Uterus (tissue), 4 donors: ENCODE measurements at places on chromosomes 1 and 21.

DNA sequence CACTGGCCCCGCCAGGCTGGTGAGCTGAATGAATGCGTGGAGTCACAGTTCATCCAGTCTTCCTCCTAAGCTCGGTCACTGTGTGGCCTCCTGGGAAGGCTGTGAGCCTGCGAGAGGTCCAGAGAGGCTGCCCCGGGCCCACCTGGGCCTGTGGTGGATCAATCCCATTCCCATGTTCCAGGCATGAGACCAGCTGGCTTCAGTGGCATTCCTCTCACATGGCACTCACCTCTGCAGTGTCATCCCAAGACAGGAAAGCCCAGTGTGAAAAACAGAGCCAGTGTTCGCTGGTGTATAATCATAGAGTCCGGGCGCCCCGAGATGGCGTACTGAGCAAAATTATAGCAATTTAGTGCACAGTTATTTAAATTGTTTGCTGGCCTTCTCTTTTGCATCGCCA lies 37.6 kb upstream of the EPHA8 start:
- no peak for DNase-seq

GRCh38 chr21:25080141-25080540 lies 527.1 kb downstream of the MRPL39 start:
- no peak for DNase-seq

DNA sequence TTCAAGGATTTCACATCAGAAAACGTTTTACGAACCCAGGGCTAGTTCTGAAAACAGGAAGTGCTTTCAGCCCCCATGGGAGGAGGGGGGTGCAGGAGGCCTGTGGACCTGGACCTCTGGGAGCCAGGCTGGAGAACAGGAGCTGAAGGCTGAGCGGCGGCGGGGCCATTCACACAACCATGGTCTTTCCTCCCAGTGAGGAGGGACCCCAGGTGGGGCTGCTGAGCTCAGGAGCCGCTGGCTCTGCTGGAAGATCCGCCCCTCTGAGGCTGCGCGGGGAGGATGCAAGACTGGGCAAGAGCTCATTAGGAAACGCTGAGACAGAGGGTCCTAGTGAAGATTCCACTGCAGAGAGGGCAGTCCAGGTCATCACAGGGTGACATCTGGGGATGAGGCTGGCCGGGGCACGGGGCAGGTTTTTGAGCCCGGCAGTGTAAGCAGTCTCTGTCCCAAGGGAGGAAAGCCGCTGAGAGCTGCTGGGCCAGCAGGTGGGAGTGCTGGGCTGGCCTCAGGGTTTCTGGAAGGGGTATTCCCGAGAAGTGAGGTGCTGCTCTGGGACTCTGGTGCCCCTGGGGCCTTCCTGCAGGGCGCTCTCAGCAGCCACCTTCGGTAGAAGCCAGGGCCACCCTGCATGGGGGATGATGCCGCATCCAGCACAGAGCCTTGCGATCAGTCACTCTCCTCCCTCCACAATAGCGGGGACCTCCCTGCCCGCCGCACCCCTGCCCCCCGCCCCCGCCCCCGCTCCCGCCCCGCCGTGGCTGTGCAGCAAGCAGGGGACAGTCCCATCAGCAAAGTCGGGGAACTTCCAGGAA lies 7.5 kb downstream of the MX2 start:
- DNase-seq: no peak

DNA sequence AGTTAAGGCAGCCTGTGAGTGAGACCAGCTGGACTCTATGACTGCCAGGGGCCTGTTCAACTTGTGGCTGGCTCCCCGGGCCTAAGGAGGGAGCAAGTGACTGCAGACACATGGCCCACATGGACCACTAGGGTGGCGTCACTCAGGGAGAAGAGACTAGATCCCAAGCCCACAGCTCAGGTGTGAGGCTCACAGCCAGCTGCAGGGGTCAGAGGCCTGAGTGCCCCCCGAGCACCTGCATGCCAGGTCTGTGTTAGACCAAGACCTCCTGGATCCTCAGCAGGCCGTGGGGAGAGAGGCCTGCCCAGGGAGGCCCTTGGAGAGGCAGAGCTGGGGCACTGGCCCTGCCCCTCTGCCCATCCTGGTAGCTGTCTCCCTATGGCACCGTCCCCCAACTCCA lies 142.4 kb upstream of the RUNX3 start:
- no peak for DNase-seq

DNA sequence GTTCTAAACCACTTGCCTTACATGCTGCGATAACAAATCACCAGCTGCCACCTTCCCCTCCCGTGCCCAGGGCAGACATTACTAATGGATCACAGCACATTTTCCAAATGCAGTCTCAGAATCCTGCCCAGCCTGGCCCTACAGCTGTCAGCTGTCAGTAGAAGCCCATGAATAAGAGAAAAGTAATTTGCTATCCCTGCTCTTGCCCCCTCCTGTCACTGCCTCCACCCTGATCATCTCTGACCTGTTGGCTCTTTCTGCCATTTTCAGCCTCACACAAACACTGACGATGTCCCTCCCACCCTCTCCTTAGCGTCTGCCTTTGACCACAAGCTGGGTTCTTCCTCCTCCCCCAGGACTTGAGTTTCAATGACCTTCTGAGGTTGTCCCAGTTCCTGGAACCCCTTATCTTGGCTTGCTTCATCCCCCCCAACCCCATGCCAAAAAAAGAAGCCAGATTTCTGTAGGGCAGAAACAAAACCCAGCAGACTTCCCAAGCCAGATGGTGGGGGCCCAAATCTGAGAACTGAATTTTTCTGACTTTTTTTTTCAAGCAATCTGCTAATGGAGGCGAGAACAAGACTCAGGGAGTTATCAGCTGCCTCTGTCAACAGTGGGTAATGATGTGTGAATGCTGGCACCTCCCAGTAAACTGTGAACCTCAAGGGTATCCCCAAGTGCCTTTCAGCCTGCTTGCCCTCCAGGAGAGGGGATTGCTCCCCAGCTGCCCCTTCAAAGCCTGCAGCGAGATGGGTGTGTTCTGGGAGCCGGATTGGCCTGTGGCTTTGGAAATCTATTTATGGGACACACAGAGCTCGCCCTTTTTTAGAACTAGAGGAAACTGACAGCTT lies 216.5 kb upstream of the VAMP3 start:
- no peak for DNase-seq

DNA sequence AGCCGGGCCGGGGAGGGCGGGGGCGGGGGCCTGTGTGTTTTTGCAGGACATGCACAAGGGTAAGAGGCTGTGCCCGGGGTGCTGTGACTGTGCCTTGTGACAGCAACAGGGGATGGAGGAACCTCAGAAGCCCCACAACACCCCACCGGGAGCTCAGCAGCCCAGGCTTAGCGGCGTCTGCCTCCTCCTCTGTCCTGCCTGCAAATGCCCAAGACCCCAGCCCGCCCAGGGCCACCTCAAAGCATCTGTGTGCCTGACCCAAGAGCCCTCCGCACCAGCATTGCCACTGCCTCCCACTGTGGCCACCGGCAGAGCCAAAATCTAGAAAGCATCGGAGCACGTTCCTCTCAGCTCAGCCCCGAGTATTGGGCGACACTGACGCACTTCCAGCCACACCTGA lies 2.7 kb upstream of the ACTRT2 start:
- no peak for DNase-seq

GRCh38 chr1:114025609-114026401 lies 46.5 kb downstream of the OLFML3 start:
- DNase-seq: no peak

DNA sequence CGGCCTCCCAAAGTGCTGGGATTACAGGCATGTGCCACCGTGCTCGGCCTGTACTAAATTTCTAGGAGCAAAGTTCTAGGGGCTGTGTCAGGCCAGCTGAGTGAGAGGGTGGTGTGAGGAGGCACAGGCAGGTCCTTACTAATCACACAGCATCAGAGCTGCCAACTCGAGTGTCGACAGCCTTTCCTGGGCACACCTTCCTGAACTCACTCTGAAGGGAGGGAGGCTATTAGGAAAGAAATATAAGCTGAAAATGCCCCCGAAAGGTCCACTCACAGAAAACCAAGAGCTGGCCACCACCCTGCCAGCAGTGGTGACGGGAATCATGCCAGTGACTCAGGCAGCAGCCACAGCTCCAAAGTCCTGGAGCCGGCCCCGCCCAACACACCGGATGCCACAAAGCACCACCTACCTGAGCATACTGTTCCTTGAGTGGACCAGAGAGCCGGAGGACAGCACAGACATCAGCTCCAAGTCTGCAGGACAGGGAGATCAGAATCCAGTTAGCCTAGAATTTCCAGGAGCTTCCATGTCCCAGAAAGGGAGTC lies 4.5 kb downstream of the PMVK start:
- no peak for DNase-seq

DNA sequence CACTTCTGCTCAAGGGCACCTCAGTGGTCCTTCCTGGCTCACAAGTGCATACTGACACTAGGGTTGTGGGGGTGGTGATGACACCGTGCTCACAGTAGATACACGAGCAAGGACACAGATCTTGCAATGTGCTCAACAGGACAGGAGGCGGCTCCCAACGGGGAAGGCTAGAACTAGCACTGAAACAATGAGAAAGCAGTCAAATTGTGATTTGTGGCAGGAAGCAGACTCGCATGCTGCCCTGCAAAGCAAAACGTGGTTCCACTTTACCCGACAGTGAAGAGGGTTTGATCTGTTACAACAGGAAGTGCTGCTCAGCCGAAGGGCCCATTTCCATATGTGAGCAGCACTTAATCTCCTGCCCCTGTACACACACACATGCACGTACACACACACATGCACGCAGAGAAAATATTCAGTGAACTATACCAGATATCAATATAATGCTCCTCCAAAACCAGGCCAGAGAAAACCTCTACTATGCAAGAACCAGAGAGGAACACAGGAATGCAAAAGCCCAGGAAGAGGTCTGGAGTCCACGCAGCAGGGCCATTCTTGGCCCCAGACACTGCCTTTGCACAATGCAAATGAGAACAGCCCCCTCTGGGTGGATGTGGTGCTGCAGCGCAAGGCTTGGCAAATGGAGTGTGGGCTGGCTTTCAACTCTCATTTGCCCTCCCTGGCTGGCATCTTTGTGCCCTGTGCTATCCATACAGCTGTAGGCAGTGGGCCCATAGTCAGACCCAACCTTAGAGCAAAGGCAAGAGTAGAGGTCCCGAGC lies 47.1 kb downstream of the KANK4 start:
- DNase-seq: no peak

DNA sequence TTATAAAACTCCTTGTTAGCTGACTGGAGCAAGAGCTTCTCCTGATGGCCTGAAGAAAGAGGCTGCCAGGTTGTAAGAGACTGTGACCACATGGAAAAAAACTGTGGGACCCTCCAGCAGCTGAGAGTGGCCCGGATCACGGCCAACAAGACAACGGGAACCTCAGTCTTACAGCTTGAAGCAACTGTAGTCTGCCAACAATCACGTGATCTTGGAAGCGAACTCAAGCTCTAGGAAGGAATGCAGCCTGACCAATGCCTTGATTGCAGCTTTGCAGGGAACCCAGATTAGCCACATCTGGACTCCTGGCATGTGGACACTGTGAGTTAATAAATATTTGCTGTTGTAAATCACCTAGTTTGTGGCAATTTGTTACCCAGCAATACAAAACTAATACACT lies 442.6 kb upstream of the PRMT6 start:
- DNase-seq: no peak

DNA sequence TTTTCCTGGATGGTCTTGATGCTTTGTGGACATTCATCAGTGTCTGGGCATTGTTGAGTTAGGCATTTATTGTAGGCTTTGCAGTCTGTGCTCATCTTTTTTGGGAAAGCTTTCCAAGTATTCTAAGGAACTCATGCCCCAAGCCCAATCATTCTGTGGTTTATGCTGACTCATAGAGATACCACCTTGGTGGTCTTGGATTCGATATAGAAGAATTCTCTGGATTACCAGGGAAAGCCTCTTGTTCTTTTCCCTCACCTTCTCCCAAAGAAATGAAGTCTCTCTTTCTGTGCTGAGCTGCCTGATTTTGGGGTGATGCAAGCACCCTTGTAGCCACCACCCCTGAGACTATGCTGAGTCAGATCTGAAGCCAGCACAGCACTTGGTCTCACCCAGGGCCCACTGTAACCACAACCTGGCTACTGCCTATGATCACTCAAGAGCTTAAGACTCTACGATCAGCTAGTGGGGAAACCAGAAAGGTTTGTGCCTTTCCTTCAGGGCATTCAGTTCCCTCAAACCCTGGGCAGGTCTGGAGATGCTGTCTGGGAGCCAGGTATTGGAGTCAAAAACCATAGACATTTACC lies 422.6 kb downstream of the NUF2 start:
- no peak for DNase-seq

GRCh38 chr1:162704673-162705424 lies 72.6 kb downstream of the DDR2 start:
- DNase-seq: no peak

DNA sequence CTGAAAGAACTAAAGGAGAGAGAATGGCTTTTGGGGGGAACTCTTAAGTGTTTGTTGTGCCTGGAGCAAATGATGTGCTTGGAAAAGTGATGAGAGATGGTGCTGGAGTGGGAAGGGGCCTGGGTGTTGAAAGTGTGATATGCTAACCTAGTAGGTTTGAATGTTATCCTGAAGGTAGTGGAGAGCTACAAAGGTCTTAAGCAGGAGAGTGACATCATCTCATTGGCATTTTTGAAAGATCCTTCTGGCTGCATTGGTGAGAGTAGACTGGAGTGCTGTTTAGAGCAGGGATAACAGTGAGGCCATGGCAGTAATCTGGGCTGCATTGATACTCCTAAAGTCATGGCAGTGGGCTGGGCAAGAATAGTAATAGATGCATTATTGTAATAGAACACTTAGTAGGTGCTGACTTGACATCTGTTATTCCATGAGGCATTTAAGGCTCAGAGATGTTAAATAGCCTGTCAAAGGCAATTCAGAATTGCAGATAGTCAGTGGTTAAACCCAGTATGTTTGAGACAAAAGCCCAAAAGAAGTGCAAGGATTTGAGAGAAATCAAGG lies 44.5 kb downstream of the MDM4 start:
- DNase-seq: no peak

DNA sequence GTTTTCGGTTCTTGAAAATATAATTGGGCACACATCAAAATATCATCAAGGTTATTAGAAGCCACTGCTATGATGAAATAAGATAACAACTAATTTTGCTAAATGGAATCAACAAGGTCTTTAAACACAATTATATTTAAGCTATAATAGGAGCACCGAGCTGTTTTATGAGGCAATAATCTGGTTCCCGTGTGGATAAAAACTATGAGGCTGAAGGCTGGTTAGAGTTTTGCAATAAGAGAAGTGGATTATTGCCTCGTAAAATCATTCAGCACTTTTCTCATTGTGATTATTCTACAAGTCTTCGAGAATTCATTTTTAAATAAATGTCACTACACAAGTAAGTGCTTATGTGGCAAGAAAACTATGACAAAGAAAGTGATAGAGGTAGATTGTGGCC lies 975.7 kb upstream of the ADGRL2 start:
- no peak for DNase-seq

DNA sequence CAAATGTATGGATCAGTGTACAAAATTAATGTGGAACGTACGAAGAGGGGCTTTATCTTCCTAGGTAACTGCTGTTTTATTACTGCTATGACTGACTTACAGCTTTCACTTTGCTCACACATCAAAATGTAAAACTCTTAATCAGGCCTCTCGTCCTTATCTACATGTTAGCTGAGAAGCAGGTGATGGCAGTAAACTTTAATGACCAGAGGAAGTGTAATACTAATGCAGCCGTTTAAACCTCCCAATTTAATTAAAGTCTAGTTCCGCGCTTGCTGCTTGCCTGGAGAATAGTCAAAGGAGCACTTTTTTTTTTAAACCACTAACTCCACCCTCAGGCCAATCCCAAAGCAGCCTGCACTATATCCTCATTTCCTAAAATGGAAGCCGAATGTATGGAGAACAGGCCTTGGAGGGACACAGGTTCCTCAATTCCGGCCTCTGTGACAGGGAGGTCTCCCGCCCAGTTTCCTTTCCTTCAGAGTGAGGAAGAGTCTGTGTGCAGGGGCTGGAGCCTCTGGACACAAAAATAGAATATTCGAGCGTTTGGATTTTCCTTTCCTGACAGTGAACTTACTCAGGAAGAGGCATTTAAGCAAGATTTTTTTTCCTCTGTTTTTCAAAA lies 36.7 kb upstream of the RASAL2 start:
- no peak for DNase-seq
